ENCODE measurements at places on chromosomes 4 and X. TPM values are rescaled to one million over a fixed set of nuclear protein-coding genes. Genes with fewer than 3 reads are reported as not detected.

The UCHL1 gene
- 1,012 TPM for total RNA-seq

The FREM3 gene
- not detected for total RNA-seq

The OTC gene
- total RNA-seq: not detected

The KLHL34 gene
- 0.15 TPM for total RNA-seq

The CFI gene
- total RNA-seq: not detected

The ARMCX4 gene
- total RNA-seq: 22.1 TPM

All from glutamatergic neuron (in vitro differentiated cells).